ENCODE measurements at places on chromosomes 12 and 14.

DNA sequence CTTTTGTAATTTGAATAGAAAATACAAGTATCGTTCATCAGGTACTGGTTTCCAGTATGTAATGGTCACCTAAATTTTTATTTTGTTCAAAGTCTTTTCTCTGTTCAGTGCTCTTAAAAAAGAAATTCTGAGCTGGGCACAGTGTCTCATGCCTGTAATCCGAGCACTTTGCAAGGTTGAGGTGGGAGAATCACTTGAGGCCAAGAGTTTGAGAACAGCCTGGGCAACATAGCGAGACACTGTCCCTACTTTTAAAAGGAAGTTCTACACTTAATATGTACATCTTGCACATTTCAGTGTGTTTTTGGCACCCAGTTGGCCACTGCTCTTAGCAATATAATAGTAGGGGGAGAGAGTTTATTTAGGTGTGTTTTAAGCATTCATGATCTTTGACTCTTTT lies 27.9 kb downstream of the PCNX1 start:
- no peak for DNase-seq

DNA sequence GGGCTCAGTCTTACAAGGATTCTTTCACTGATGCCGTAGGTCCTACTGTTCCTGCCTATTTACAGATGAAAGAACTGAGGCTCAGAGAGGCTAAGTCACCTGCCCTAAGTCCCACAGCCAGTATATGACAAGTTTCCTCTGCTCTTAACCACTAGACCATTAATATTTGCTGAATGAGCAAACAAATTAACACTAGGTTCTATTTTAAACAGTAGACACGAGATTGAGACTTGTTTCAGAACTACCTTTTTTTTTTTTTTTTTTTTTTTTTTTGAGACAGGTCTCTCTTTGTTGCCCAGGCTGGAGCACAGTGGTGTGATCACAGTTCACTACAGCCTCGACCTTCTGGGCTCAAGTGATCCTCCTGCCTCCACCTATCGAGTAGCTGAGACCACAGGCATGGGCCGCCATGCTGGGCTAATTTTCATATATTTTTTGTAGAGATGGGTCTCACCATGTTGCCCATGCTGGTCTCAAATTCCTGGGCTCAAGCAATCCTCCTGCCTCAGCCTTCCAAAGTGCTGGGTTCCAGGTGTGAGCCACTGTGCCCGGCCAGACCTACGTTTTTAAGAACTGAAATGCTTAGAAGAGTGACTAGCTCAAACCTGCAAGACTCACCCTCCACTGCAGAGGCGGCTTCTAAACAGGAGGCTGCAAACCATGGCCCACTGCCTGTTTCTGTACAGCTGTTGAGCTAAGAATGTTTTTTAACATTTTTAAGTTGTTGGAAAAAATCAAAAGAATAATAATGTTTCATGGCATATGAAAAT lies 12.9 kb downstream of the SYNE3 start:
- DNase-seq, result no peak

DNA sequence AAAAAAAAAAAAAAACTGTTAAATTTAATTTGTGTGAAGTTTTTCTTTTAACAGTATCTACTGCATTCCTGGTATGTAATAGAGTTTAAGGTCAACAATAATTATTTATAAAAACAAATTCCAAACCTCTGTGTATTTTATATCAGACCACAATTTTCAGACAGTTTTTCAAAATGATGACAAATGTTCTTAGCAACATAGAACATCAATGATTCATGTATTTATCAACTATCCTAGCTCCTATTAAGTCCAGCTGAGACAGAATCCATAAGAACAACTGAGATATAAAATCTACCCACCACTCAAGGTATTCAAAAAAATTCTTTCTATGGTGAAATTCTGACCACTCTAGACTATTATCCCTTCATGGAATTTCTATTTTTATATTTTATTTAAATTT lies 144.5 kb downstream of the EPS8 start:
- no peak for DNase-seq

DNA sequence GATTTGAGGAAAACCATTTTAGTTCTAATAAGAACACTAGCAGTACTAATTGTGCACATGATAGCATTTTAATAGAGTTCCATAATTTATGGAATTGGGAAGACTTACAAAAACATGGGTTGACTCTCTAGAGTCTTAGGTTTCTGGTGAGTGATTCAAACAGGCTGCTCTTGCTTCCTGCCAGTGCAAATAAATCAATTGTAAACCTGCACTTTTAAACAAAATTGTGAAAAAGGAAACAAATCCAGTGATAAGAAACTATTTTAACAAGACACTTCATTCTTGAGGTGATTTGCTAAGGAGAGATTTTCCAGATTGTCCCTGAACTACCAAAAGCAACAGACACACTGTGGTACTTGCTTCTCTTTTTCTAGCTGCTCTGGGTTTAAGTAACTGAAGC lies 112.2 kb downstream of the CACNA1C start:
- DNase-seq, result no peak

DNA sequence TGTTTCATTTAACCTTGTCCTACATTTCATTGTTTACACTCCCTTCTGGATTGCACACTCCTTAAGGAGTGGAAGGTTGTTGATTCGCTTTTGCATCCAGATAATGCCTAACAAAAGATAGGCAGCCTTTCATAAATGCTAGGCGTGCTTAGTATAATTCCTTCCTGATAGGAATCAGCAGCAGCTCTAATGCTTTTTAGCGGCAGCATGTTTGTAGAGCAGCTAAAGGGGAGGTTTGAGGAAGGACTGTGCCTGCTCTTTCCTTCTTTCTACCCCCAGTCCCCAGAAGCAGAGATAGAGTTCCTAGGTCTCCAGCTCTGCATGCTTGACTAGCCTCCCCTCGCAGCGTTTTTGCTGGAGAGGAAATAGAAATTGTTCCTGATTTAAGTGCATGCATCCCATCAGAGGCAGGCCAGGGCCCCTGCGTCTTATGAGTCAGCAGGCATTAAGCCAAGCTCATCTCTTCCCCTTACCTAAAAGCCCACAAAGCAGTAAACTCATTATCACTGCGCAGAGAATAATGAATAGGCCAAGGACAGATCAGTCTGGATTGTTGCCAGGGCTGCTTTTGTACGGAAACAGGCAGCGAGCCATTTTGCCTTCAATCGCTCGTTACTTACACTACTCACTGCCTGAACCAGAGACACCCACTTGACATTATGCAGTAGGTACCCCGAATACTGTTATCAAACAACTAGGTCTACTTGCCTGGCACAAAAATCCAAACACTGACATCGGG lies 14.0 kb upstream of the TBPL2 start:
- peak; percentile 25 for DNase-seq

DNA sequence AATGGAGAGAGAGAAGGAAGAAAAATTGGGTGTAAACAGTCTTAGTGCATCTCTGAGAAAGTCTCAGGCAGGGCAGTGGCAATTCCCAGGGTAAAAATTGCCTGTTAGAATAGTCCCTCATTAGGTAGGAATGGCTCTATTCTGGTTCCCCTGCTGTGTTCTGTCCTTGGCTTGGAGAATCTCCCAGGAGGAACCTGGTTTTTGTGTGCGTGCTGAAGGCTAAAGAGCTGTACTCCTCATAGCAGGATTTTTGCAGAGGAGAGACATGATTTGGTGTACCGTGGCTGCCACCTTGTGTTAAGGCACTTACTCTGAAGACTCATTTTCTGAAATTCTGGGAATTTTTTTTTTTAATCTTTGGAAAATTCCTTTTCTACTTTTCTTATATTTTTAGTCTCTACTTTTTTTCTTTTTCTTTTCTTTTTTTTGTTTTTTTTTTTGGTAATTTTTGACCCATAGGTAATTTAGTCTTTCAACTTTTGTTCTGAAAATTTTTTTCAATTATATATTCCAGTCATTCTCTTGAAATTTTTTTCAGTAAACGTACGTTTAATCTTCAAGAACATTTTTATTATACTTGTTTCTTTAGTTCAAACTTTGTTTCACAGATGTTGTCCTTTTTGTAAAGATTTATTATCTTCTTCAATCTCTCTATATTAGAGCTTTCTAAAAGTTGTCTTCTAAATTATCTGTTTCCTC lies 63.8 kb downstream of the FBXO33 start:
- DNase-seq, result peak; percentile 50

GRCh38 chr12:49907352-49907751 lies 3.7 kb upstream of the FAIM2 start:
- DNase-seq, result no peak

DNA sequence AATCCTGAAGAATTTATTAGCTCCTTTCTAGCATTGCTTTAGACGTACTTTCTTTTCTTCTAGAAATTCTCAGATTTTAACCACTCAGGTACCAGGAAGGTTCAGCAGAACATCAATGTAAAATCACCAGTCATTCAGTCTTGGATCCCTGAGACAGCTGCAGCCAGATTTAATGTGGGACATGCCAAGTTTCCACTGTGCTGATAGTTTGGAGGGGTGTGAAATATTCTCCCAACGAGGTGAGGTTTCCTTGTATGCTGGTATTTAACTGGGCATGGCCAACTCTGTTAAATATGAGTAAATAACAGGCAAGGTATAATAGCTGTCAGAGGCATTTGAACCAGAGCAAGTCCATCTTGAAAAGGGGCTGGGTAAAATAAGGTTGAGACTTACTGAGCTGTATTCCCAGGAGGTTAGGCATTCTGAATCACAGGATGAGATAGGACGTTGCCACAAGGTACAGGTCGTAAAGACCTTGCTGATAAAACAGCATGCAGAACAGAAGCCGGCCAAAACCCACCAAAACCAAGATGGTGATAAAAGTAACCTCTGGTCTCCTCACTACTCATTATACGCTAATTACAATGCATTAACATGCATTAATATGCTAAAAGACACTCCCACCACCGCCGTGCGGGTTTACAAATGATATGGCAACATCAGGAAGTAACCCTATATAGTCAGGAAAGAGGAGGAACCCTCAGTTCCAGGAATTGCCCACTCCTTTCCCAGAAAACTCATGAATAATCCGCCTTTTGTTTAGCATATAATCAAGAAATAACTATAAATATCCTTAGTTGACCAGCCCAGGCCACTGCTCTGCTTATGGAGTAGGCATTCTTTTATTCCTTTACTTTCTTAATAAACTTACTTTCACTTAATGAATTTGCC lies 75.2 kb upstream of the RASSF8 start:
- DNase-seq, result no peak

GRCh38 chr12:117903110-117903840 lies 65.5 kb downstream of the KSR2 start:
- no peak for DNase-seq

GRCh38 chr12:52023976-52024688 lies 17.4 kb downstream of the TAMALIN start:
- DNase-seq, result no peak

- no peak for DNase-seq
Measured at GRCh38 chr12:78181544-78182162, 351.0 kb downstream of the NAV3 start.

DNA sequence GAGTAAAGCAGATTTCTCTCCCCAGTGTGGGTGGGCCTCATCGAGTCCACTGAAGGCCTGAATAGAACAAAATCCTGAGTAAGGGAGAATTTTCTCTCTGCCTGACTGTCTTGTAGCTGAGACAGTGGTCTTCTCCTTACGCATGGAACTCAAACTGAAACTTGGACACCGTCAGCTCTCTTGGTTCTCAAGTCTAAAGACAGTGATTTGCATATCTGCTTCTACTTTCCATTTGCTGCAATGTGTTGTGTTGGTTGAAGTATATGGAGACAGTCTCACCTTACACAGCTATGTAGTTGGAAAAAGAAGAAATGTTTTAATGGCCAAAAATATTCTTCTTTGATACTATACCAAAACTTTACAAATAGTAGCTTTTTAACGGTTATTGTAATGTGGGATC lies 160.2 kb upstream of the LMNTD1 start:
- DNase-seq, result no peak

DNA sequence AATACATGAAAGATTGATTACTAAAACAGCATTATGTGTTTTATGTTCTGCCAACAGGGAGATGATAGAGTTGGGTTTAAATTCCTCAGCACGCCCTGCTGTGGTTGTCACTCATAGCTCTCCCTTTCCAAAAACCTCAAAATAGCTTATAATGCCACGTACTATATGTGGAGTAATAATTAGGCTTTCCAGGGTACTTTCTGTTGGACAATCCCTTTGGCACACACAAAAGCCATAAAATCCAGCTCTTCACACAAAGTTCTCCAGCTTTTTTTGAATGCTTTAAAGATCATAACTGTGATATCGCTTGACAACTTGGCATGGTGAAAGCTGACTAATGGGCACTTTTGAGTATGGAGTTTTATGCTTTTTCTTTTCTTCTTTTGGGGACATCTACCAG lies 145.3 kb upstream of the DCN start:
- DNase-seq, result peak; percentile 48

- DNase-seq, result no peak
Measured at GRCh38 chr14:95464514-95464913, 51.9 kb downstream of the SYNE3 start.

DNA sequence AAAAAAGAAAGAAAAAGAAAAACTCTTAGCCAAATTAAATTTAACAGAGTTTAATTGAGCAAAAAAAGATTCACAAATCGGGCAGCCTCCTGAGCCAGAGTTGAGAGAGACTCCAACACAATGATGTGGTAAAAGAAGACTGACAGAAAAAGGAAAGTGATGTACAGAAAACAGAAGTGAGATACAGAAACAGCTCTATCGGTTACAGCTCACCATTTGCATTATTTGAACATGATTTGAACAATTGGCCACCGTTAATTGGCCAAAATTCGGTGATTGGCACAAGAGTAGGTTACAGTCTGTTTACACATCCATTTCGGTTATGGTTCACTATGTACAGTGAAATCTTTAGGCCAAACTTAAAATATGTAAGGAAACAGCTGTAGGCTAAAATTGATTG lies 117.7 kb downstream of the SPTSSA start:
- DNase-seq, result no peak

DNA sequence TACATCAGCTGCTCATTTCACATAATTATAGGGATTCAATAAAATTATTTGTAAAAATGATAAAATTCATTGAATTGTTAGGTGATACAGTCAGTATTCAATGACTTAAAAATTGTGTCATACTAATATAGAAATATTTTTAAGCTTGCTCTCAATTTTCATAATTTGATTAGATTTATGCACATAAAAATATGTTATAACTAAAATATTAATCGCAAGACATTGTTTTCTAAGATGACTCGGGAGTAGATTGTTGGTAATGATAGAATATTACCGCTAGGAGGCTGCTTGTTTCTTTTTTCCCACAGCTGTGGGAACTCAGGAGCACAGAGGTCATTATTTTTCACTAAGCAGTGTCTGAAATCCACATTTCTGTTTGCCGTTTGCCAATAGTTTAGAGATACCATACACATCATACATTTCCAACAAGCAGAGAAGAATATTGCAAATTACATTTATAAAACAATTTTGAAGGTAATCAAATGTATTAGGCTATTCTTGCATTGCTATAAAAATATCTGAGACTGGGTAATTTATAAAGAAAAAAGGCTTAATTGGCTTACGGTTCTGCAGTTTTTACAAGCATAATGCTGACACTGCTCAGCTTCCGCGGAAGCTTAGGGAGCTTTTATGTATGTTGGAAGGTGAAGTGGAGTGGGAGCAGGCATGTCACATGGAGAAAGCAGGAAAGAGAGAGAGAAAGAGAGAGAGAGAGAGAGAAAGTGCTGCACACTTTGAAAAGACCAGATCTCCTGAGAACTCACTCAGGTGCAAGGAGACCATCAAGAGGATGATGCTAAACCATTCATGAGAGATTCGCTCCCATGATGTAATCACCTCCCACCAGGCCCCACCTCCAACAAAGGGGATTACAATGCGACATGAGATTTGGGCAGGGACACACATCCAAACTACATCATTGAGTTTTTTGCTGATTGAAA lies 9.2 kb downstream of the CD69 start:
- DNase-seq, result no peak

- DNase-seq, result peak; percentile 54
Measured at GRCh38 chr12:26122061-26122680, 2.7 kb downstream of the BHLHE41 start.

- DNase-seq, result no peak
Measured at GRCh38 chr14:95832012-95832411, 44.6 kb upstream of the TUNAR start.

GRCh38 chr12:66900616-66901015 lies 221.7 kb upstream of the GRIP1 start:
- DNase-seq, result no peak
